Activated gamma-delta T cell (primary cell): ENCODE measurements at places on chromosomes 11 and 22.

DNA sequence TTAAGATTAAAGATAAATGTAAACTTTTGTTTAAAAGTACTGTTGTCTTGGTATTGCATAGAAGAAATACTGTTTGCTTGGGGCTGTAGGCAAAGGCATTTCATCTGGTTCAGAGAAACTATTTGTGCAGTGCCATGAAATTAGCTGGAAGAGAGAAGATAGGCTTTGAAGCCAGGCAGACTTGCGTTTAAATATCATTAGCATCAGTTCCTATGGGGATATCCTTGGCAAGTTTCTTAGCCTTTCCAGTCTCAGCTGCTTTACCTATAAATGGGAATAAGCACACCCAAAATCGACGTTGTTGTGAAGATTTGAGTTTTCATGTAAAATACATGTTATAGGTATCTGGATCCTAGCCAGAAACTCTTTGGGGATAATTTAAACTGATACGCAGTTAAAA lies 133.9 kb downstream of the FBXO7 start:
- DNase-seq, result no peak

GRCh38 chr11:73404048-73404447 lies 27.8 kb downstream of the RELT start:
- DNase-seq, result no peak

GRCh38 chr22:30424534-30425326 lies 838 bp upstream of the MTFP1 start:
- DNase-seq, result no peak

DNA sequence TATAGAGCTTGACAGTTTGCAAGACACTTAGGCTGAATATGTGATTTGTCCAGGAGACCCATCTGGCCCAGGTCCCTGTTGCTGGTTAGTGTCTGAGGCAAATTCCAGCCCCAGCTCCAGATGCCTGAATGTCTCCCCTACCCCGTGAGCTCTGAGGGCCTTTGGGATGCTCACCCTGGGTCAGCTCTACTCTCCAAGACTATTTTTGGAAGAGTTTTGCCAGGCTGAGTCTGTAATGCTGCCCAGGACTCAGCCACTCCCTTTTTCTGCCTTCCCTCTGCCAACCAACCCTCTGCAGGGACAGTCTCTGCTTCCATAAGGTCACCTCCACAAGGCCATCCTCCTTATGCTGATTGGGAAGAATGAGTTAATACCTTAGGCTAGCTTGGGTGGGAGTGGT lies 66.3 kb downstream of the CABIN1 start:
- DNase-seq, result no peak

DNA sequence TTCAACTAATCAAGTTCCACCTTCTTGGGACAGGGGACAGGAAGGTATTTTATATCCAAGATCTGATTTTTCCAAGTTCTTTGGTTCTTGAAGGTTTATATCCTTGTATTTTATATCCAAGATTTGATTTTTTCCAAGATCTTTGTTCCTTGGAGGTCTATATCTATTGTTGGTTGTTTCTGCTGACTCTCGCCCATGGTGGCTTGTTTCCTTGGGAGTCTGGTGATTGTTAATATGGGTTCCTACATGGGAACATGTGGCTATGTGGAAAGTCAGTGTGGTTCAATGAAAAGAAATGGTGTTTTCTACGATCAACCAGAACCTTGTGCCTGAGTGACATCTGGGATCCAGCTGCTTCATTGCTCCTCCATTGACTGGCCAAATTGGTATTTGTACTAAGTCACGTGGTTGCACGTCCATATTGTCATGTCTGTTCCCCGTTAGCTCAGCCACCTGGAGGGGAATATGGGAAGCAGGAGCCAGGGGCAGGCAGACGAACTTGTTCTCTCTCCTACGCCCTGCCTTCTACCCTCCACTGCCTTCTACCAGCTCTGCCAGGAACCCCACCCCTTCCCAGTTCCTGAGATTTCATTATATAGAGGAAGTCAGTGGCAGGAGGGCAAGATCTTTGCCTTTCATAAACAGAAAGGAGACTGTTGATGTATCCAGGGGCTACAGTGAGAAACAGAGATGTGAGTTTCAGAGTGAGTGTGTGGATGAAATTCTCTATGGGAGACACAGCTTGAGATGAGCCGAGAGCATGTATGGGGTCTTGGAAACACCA lies 11.1 kb upstream of the CSF2RB start:
- no peak for DNase-seq

DNA sequence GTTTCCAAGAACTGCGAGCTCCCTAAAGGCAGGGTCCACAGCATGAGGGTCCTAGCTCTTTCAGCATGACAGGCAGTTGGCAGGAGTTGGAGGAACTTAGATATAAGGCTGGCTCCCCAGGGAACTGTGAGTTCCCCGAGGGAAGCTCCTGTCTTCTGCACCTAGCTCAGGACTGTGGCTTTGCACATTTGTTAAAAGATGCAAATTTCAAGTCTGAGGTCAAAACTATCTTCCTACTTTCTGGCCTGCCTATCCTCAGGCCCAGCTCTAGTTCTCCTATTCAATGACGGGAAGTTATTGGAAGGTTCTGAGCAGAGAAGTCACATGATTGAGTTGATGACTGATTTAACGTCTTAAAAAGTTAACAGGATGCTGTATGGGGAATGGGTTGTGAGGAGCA lies 11.7 kb upstream of the UCP3 start:
- no peak for DNase-seq

- DNase-seq, result no peak
Observed at GRCh38 chr11:56705784-56706396, 7.0 kb downstream of the OR9G1 start.

DNA sequence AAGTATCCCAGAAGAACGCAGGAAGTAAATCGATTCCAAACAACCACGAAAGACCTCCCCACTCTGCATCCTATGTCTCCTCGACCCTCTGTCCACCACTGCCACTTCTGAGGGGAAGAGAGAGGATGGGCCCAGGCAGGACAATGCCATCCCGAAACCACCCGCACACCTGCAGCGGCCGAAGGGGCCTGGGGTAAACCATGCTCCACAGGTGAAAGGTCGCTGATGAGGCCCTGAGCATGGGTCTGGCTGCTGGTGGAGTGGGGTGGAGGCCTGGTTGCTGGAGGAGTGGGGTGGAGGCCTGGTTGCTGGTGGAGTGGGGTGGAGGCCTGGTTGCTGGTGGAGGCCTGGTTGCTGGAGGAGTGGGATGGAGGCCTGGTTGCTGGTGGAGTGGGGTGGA lies 13.1 kb downstream of the TOLLIP start:
- DNase-seq, result no peak

- no peak for DNase-seq
Observed at GRCh38 chr22:48574776-48575617, 1252.7 kb downstream of the BRD1 start.

GRCh38 chr11:73397468-73398131 lies 21.4 kb downstream of the RELT start:
- no peak for DNase-seq

DNA sequence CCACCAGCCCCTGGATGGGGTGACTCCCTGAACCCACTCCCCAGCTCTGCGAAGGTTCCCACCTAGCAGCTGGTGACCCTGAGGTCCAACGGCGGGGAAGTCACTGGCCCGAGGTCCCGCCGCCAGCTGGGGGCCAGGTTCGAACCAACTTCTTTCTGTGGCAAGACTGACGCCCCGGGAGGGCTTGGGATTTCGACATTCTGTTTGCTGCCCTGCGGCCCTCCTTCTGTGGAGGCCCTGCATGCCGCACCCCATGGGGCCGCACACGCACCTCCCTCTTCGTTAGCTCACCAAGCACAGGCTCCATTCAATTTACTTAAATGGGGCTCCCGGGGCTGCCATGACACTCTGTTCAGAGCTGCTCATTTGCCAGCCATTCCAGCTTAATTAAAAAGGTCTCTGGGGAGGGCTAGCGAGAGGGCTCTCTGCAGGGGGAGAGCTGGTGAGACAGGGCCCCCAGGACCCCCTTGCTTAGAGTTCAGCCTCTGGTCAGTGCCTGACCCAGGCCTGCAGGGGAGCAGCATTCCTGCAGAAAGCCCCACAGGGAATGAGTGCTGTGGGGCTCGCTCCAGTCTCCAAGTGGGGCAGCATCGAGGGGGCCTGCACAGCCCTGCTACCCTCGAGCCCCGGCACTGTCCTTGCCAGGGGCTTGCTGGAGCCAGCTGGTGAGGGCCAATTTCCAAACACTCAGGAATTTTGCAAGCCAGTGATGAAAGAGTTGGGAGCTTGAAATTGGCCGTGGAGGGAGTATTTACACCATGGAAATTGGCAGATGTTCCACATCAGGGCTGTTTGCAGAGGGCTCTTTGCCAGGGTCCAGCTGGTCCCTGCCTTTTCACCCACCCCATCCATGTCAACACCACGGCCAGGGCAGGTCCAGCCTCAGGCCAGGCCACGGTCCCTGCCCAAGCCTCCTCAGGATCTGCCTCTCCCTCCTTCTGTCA lies 80.8 kb downstream of the CACNA1I start:
- DNase-seq, result no peak

DNA sequence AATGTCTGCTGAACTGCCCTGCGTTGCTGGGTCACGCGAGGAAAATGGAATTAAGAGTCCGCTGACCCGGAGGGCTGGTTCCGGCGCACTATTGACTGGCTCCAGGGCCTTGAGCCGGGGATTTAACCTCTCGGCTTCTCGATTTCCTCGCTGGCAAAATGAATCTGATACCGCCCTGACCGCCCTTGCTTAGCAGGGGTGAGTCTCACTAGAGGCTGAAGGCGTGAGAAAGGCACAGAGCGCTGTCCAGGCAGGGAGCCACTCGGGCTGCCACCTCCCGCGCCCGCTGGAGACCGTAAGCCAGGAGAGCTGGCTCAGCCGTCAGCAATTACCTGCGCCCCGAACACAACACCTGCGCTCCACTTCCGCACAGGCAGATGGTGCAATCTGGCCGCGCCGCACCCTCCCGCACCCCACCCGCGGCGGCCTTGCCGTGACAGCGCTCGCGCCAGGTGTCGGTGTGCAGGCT lies 65.6 kb downstream of the BUD13 start:
- no peak for DNase-seq
